ENCODE measurements at places on chromosomes 16 and 17.

GRCh38 chr17:29331075-29331707, 37.2 kb upstream of the NUFIP2 start:
- no peak for DNase-seq

DNA sequence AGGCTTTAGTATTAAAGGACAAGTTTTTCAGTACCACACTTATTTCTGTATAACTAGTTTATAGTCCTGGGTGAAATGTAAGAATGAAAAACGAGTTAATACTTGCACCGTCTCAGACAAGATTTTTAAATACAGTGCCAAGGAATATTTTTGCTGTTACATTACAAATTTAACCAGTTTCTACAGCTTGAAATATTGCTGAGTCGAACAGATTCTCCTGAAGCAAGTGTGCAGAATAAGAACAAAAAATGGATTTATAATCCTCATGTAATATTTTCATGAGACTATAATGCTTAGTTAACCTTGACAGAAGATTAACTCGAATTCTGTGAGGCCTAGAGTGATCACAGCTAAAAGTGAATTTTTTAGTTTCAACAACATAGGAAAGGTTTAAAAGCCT, 3.1 kb downstream of the NETO2 start:
- no peak for DNase-seq

- DNase-seq = no peak
Observed at GRCh38 chr17:40622509-40622928, 25.1 kb downstream of the SMARCE1 start.

DNA sequence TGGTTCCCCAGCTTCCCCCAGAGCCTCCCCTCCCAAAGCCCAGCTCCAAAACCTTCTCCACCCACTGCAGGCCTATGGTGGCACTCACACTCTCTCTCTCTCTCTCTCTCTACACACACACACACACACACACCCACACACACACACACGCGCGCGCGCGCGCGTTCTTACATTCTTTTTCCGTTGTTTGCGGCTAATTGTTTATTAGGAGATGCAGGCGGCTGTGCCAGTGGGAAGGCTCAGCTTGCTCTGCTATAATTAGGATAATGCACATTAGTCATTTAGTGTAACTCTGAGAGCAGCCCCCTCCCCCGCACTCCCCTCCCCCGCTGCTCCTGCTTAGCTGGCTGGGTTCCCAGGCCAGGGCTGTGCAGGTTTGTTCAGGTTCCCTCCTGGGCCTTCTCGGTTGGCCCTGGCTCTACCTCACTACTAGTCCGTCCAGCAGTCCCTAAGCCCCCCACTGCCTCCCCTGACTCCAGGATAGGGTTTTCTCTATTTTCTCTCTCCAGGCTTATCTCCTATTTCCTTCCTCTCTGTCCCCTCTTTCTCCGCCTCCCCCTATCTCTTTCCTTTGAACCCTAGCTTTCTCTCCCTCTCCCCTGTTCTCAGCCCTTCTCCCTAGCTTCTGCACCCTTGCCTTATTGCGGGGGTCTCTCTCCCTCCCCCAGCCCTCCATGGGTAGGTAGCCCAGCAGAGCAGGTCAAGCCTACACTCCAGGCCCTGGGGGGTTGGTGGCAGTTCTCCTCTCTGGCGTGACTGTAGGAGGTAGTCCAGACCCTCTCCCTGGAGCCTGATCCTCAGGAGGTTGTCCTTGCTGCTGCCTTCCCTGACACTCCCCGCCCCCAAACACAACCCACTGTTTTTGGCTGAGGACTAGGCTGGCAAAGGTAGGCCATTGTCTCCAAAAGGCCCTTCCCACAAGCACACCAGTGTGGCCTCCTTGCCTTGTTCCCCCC, 34.0 kb downstream of the TMEM132E start:
- DNase-seq = no peak

DNA sequence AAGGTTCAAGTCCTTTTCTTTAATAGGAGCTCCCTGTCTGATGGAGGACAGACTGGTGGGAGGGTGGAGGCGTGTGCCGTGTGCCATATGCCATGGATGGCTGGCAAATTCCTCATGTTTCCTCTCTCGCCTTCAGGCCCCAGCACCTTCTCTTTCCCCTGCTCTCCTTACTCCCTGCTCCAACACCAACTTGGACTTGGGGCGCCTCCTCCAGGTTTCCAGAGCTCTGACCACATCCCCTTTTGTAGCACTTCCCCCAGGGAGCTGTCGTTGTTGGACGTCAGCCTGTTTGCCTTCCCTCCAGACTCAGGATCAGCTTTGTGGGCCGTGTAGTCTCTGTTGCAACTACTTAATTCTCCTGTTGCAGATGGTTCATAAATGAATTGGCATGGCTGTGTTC, 30.7 kb downstream of the TMC7 start:
- DNase-seq = no peak

- DNase-seq = no peak
Observed at GRCh38 chr17:77729587-77729986, 228.9 kb upstream of the TNRC6C start.

GRCh38 chr16:84459533-84459894, 44.9 kb downstream of the MEAK7 start:
- DNase-seq = no peak

GRCh38 chr17:5819921-5820685, 235.8 kb upstream of the NLRP1 start:
- no peak for DNase-seq

GRCh38 chr16:67302970-67303369, 23.6 kb downstream of the KCTD19 start:
- no peak for DNase-seq

DNA sequence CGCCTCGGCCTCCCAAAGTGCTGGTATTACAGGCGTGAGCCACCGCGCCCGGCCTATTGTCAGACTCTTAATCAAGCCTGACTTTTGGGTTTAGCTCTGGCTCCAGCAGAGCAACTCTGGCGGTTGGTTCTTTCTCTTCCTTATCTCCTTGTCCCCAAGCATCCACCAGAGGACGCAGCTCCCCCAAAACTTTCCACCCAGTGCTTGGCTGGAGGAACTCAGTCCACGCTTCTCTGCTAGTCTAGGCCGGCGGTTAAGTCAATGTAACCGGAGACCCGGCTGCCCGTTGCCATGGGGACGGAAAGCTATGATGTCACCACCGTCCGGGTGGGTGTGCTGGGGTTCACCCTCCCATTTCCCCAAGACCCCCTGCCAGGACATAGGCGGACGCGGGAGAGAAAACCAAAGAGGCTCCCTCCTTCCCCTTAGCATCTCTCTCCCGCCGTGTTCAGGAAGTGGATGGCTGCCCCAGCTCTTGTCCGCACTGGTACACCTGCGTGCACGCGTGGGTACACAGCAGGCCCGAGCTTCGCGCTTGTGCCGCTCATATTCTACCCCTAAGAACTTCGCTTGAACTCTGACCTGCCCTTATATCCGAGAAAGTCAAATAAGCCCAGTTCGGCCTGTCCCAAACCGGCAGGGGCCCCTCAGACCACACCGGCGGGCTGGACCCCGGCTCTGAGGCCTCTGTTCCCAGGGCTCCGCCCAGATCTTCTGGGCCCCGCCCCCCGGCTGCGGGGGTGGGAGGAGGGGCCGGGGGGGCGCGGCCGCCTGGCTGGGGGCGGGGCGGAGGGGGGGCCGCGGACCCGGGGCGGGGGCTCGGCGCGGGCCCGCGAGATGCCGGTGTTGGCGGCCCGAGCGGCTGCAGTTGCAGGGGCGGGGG, at the start of gene RND2:
TSS of gene RND2 (plus strand) at position 825 of the 883 bp plus-strand sequence. CDS start 117 bp downstream, outside the sequence.
- DNase-seq = peak; percentile 87

DNA sequence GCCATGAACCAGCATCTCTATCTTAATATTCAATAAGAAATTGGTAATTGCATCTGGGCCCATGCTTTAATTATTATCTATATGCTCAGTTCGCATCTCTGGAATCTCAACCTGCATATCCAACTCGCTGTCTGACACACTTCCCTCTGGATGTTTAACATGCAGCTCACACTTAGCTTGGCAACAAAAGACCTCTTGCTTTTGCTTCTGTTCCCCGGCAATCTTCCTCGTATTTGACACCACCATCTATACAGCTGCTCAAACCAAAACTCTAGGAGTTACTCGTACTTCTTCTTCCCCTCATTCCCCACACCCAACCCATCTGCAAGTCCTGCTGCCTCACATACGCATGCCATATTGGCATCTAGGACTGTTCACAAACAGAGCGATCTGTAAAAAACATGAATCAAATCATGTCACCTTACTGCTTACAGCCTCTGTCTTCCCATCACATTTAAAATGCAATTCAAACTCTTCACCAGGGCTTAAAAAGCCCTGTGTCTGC, 300.6 kb downstream of the CEP112 start:
- DNase-seq = no peak

GRCh38 chr16:75114946-75115825, 1.4 kb downstream of the LDHD start:
- no peak for DNase-seq

DNA sequence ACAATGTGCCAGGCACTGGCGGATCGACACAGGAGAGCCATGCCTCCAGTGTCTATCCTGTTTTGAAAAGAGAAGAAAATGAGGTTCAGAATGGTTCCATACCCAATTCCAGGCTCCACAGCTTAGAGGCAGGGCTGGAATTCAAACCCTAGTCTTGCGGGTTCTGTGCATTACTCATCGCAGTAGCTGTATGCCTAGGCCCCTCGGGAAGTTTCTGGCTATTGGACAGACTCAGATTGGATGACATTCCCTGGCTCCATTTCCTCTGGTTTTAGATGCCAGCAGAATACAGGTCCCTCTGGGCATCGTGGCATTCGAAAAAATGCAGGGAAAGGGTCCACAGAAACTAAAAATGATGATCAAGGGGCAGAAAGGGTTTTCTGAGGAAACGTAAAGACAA, 184.7 kb downstream of the COPRS start:
- DNase-seq = no peak

DNA sequence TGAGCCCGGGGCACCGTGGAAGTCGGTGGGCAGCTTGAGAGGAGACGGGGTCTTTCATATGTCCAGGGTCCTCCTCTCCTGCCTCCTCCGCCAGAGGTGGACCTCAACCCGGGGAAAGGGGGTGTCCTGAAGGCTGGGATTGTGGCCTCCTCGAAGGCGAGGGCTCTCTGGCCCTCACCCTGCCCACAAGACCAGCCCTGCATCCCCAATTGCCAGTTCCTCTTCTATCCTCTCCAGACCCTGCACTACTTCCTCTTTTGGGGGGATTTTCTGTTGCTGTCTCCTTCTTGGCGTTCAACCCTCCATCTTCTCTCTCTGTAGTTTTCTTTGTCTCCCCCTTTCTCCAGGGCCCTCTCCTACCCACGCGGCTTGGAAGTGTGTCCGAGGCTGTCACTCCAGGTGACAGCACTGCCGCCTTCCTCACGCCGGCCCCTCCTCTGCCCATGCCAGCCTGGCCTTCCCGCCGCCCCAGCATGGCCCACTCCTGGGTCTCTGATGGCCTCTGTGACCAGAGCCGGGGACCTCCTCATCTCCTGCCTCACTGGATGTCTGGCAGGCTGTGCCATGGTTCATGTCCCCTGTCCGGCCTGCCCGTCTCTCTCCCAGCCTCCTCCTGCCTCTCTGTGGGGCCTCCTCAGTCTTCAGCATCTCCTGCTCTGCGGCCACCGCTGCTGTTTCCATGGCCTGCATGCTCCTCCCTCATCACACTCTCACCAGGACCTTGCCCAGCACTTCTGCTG, 2.4 kb upstream of the ITGAX start:
- DNase-seq = no peak

- DNase-seq = no peak
Observed at GRCh38 chr17:65809366-65809765, 247.9 kb upstream of the AXIN2 start.

- no peak for DNase-seq
Observed at GRCh38 chr17:3978421-3979289, 14.4 kb upstream of the ATP2A3 start.

DNA sequence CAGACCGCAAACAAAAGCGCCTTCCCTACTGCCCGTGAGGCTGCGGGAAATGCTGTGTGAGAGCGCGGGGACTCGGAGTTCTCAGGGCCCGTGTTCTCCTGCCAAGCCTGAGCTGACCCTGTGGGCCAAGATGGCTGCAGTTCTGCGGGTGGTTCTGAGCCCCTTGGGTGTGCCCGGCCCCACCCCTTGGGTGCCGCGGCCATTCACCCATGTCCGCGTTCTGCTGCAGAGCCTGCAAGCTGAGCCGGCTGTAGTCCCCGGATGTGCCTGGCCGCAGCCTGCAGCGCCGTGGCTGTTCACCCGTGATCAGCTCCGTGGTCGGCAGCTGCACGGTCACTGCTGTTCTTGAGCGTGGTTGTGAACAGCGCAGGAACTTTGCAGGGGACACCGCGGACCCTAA, 20.0 kb downstream of the ACSF3 start:
- DNase-seq = no peak
